NCI-H1048 (cell line): ENCODE measurements at places on chromosomes 12 and 14.

DNA sequence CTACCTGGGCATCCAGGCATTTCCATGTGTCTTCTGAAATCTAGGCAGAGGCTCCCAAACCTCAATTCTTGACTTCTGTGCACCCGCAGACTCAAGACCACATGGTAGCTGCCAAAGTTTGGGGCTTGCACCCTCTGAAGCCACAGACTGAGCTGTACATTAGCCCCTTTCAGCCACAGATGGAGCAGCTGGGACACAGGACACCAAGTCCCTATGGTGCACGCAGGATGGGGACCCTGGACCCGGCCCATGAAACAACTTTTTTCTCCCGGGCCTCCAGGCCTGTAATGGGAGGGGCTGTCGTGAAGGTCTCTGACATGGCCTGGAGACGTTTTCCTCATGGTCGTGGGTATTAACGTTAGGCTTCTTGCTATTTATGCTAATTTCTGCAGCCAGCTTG lies 330.0 kb downstream of the RERGL start:
- no peak for DNase-seq

DNA sequence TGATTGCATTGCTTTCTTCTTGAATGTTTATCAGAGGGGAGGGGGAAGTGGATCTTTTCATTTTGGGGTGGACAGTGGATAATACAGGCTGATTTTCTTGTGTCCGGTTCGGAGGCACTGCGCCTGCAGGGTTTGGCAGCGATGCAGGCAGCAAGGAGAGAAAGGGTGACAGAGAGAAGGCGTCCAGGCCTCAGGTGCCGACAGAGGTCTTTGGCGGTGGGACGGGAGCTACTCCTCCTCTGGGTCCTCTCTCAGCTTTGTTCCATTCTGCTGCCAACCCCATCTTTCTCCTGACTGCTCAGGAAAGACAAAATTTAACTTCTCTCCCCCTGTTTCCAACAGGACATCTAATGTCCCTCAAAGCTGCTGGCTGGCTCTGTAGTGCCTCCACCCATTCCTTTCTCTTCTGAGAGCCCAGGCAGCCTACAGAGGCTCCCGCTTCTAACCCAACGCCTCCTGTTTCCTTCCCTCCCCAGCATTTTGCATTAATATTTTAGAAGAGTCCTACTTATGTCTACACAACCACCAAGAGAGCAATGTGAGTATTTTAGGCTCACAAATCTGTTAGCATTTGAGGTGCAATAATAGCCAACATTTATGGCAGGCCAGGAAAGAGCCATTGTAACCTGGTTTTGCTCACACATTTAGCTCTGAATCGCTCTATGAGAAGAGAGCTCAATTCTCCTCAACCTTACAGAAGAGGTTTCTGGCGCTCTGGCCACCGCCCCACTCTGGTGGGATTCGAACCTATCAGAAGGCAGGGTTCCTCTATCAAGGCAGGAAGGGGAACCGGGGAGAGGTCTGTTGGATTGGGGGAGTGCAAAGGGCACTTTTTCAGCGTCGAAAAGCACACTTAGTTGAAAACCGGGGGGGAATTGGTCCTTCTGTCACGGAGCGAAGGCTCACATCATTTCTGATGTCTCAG lies 7.1 kb upstream of the TBX5 start:
- no peak for DNase-seq

GRCh38 chr12:46442239-46442638 lies 69.7 kb upstream of the SLC38A2 start:
- no peak for DNase-seq

DNA sequence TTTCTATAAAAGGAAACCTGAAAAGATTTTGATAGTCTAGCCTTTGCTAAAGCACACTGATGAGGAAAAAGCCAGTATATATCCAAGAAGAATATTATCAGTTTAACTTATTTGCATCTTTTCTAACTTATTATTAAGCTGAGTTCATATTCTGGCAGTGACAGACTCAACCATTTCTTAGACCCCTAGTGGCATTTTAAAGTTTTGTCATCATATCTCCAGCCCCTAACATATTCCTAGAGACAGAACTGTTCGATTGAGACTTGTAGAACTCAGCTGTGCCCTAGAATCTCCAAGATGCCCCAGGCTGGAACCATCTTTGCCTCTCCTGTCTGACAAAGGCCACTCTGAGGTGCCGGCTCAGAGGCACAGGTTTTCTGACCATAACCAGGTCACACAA lies 365.6 kb downstream of the NELL2 start:
- DNase-seq, result no peak

GRCh38 chr14:95253039-95253630 lies 66.6 kb downstream of the CLMN start:
- no peak for DNase-seq

- no peak for DNase-seq
These were observed 52.5 kb downstream of the KIAA0586 start for GRCh38 chr14:58479975-58480374.

DNA sequence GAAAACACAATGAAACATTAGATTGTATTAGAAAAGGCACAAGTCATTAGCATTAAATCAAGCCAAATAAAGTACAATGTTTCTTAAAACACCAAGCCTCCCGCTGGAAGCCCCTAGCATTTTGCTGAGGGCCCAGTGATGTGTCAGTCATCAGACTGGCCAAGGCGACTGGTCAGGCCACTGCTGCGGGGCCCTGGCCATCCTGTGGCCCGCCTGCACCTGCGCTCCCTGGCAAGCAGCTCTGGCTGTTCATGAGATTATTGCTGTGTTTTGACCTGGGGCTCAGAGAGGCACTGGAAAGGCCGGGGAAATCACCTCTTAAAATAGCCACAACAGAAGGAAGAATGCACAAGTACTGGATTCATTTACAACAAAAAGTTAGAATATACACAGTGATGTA lies 24.2 kb upstream of the AMN start:
- no peak for DNase-seq

DNA sequence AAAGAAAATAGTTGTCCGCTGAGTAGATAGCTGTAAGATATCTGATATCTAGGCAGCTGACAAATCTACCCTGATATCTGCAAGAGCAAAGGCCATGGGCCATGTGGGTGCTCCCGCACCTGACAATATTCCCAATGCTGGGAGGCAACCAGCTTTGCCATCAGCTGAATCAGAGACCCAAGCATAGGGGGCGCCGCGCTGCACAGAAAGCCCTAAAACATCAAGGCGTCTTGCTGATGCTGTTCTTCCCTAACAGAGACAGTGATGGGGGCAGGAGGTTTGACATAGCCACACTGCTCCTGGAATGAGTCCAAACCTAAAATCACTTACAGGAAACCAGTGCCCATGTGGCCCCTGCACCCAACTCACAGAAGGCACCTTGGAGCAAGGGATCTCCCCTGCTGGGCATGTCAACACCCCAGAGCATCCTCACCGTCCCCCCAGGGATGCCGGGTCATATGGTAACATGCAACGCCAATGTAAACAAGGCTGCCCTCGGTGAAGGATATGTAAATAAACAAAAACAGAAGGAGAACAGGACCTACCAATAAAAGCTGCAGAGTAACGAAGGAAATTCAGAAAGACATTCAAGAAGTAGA lies 199.5 kb downstream of the TMEM132D start:
- no peak for DNase-seq
